ENCODE measurements at places on chromosomes 13 and 19. TPM values are rescaled to one million over a fixed set of nuclear protein-coding genes. Genes with fewer than 3 reads are reported as not detected.

DNA sequence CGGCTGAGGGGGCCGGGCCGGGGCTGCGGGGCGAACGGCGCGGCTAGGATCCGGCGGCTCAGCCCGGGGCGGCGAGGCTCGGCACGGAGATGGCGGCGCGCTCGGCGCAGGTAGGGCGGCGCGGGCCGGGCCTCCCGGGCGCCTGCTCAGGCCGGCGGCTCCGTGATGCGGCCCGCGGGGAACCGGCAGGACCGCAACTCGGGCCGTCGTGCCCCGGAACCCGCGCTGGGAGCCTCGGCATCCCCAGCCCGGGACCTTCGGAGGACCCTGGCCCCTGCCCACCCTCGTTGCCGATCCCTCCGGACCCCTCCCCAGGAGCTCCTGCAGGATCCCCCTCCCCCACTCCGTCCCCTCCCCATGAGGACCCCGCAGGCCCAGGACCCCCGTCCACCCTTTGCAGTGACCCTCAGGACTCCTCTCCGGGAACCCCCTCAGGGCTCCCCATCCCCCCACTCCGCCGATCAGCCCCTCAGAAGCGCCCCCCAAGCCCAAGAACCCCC is 304 bp downstream of the EVI5L start:
- no peak for DNase-seq

DNA sequence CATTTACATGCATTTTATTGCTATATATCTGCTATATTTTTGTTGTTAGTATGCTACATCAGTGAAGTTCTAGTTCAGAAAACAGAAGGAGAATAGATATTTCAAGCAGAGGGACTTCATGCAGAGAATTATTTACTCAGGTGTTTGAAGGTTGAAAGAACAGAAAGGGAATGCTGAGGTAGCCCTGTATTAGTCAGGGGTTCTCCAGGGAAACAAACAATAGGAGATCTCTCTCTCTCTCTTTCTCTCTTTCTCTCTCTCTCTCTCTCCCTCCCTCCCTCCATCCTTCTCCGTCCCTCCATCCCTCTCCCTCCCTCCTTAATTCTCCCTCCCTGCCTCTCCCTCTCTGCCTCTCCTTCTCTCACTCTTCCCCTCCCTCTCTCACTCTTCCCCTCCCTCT is 114.3 kb upstream of the TDRD3 start:
- no peak for DNase-seq

DNA sequence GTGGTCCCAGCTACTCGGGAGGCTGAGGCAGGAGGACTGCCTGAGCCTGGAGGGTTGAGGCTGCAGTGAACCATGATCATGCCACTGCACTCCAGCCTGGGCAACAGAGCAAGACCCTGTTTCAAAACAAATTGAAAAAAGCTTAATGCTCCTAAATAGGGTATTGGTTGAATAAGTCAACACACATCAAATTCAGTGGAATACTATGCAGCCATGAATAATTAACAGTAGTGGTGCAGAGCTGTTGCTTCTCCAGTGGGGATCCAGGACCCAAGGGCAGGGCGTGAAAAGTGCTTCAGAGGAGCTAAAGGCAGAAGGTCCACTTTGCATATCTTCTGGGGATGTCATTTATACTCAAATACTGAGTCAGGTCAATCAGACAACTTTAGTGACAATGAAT is 18.2 kb downstream of the SIGLEC8 start:
- no peak for DNase-seq

GRCh38 chr19:29561601-29562000 is 35.8 kb downstream of the VSTM2B start:
- DNase-seq, result no peak

DNA sequence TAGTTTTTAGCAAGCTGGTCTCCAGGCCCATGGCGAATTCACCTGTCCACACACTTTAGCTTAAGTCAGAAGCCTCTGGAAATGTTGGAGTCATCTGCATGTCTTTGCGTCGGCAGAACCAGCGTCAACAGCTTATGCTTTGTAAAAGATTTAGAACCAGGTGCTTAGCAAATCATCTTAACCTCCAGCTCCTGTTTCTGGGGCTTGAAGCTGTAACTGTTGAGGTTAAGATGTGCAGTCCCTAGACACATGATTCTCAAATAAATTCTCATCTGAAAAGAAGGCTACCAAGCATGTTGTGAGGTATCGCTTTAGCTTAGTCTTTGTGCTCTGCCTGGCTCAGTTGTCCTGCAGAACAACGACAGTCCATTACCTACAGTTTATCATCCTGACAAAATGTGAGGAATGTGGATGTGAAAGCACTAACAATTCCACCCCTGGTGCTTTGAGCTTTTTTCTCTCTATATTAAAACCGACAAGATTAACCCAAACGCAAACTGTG is 4.4 kb downstream of the EFNB2 start:
- no peak for DNase-seq

DNA sequence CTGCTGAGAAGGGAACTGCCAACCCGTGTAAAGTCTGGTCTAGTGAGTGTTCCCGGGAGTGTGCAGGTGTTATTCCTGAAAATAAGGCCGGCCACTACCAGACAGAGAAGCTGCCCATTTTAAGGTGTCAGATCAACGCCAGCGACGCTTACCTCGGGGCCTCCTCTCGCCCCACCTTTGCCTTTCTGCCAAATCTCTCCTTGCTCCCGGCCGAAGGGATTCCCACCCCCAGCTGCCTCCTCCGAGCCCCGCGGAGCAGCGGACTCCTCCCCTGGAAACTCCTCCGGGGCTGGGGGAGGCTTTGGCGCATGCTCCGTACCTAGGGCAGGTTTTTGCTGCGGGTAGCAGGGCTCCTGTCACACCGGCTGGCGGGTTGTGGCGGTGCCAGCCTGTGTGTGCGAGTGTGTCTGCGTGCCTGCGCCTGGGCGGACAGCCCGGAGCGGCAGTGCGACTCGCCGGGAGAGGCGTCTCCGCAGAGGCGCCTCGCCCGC is at the start of gene HS6ST3:
TSS of gene HS6ST3 (plus strand) at position 359 of the 491 bp plus-strand sequence.
- no peak for DNase-seq

CEACAM21 gene
- 42.8 TPM for total RNA-seq

KANK3 gene
- 6.3 TPM for total RNA-seq

Measured in CD4-positive, alpha-beta memory T cell (primary cell).